ENCODE measurements at places on chromosomes 5 and 9.

GRCh38 chr9:112751056-112751795 lies 666 bp downstream of the SNX30 start:
- DNase-seq: peak; percentile 27

DNA sequence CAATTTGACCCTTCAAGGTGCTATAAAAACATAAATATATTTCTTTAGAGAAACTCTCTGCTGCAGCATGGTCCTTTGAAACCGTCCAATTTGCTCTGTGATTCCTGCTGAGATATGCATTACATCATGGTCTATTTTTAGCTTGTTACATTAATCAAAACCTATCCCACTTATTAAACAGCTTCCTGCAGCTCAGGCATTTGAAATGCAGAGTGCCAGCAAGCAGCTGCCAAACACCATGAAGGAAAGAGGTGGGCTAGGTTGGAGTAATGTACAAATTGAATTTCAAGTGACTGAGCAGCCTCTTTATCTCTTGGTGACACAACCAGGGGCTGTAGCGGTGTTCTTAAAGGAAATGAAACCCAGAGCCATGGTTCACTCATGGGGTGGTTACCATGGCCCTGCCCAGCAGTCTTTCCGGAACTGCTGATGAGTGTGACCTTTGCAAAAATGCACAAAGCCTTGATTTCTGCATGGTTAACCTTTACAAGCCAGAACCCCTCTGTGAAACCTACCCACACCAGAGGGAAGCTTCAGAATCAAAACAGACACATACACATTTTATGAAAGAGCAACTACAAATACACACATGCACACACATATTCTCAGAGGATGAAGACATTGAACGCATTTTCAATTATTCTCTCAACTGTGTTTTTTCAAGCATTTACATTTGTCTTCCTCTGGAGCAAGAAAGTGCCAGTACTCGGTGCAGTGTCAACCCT lies 155.8 kb upstream of the ZNF608 start:
- no peak for DNase-seq

GRCh38 chr5:174751154-174752000 lies 27.0 kb downstream of the MSX2 start:
- DNase-seq: no peak

DNA sequence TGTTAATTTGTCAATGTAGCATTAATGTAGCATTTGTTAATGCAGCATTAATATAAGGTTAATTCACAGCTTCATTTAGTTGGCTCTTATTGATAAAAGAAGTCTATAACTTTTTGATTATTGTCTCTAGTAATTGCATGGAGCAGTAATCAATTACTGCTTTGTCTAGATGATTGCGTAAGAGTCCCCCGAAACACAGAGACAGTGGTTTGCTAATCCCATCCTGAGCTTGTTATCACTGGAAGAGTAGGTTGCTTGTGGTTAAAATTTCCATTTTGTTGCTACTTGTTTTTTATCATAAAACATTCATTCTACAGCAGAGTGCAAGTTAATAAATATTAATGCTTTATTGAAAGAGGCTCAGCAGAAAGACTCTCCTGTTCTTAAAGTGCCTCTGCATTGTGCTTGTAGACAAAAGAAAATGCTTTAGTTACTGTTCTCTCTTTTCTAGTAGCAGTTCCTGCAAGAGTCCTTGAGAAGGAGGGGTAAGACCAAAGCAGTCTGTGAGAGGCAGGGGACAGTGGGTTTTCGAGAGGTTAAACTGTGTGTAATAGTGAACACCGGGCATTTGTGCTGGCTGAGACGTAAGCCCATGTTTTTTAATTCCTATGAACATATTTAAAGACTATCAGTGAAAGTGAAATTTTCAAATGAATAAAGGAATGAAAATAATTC lies 291.7 kb downstream of the TRPM3 start:
- no peak for DNase-seq

DNA sequence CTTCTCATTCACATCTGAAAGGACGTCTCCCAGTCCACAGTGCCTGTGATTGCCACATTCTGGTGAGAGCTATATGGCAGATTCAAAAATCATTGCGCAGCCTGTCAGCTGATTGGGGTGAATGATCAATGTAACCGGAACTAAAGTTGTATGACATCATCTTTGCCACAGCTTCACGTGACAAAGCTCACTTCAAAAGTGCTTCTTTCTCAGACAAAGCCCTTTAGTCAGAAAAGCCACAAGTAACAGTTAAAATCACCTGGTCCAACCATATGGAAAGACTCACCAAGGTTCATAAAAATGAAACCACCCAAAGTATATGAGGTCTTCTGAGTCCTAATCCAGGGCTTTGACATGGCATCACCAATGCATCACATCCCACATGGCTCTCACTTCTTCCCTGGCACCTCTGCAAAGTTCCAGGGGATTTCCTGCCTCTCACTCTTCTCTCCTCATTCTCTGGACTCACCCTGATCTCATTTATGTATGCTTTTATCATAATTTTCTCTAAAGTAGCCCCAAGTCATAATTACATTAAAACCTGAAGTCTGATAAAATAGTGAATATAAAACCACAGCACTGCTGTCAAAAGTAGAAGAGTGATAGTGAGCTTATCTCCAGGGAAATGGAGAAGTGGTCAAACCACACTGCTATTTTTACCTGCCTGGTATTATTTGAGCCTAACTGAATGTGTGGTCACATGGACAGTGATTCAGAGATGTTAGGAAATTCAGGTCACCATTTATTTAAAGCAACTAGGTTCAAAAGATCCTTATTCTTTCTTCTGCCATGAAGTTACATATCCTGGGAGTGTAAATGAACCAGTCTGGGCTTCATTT lies 193.1 kb upstream of the PTGER4 start:
- DNase-seq: peak; percentile 41

DNA sequence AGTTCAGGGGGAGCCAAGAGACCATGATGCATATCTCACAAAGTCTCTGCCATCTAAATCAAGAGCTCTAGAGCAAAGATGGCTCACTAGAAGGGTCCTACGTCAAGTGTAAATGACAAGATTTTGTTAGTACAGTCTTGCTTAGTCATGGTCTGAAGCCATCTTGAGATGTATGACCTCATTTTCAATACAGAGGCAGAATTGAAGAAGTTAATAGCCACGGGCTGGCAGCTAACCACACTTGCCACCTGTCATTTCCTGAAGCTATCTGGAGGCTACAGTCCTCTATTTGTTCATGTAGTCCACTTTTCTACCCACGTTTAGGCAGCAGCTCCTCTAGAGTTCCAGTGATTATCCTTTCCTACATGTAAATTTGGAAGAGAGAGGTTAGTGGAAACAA lies 231.7 kb upstream of the CDH12 start:
- DNase-seq: no peak

- no peak for DNase-seq
Measured at GRCh38 chr5:113600255-113600905, 86.9 kb downstream of the YTHDC2 start.

- DNase-seq: no peak
Measured at GRCh38 chr5:137036640-137037039, 462.5 kb downstream of the SPOCK1 start.

GRCh38 chr9:37729499-37729898 lies 24.1 kb upstream of the TRMT10B start:
- DNase-seq: no peak

GRCh38 chr5:120405286-120405864 lies 58.7 kb upstream of the PRR16 start:
- no peak for DNase-seq

DNA sequence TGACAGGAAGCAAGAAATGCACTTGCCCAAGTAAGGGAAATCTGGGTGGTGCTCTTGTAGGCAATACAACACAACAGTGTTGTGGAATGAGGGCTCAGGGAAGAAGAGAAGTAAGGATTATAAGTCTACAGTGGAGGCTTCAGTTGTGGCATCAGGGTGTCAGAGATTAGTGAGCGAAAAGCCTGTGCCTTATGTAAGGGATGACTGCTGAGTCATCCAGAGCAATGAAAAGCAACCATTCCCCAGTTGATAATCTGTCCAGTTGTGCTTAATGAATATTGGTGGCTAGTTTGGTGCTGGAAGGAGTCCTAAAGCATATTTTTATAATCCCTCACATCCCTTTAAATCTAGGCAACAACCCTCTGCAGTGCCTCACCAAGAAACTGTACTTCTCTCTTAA lies 42.0 kb downstream of the FBXO38 start:
- no peak for DNase-seq

DNA sequence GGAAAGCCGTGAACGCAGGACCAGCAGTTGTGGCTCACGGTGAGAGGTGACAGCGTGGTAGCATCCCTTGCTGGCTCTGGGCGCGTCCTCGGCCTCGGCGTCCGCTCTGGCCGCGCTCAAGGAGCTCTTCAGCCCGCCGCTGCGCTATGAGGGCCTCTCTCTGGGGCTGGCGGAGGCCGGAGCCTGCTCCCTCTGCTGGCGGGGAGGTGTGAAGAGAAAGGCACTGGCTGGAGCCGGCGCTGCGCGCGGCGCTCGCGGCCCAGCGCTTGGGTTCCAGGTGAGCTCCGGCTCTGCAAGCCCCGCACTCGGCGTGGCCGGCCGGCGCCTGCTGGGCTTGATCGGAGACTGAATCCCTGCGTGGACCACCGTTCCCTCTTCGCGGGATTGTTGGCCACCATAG lies 705.6 kb downstream of the SEMA5A start:
- DNase-seq: no peak

GRCh38 chr5:74673011-74673790 lies 11.8 kb upstream of the HEXB start:
- DNase-seq: no peak

GRCh38 chr9:121750259-121750714 lies 98.9 kb downstream of the DAB2IP start:
- DNase-seq: no peak

DNA sequence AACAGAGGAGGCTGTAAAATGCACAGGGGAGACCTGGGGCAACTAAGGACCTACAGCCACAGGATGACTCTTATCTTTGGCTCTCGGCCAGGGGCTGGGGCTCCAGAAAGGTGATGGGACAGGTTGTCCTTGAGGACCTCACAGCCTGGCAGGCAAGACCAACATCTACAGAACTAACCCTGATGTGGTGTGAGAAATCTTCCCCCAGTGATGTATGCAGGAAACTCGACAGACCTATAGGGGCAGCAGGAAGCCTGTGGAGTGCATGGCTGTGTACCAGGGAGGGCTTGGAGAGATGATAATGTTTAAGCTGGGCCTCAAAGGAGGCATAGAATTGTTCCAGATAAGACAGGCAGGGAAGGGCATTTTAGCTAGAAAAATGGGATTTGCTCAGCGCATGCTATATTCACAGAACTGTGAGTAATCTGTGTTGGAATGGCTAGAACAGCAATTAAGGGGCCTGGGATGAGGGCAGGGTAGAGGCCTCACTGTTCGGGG lies 68.5 kb upstream of the SLC25A51 start:
- no peak for DNase-seq

GRCh38 chr5:37054391-37054790 lies 177.8 kb downstream of the NIPBL start:
- DNase-seq: no peak

DNA sequence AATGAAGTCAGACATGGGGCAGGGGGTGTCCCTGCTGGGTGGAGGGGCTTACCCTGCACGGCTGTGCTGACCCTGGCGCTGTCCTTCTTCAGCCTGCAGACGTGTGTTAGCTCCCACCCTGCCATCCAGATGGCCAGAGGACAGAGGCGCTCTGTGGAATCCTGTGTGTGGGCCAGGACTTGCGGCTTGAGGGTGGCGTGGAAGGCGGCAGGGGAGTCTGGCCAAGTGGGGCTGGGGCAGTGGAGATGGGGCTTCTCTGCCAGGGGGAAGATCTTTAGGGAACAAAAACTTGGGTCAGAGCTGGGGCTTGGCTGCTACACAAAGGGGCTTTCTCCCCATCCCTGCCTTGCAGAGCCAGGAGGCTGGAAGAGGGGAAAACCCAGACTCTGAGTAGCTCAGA lies 46.5 kb upstream of the SYNPO start:
- DNase-seq: no peak

DNA sequence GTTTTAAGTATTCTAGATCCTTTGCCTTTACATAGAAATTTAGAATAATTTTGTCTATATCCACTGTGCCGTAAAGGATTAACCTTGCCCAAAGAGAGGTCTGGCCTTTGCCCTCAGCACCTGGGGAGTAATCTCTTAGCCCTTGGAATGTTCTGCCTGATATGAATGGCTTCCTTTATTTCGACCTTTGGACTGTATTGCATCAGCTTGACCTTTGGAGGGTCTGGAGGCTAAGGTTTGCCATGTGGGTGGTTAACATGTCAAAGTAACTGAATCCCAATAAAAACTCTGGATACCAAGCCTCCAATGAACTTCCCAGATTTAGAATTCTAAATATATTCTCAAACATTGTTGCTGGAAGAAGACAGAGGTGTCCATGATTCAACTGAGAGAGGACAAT lies 54.7 kb downstream of the NR2F1 start:
- no peak for DNase-seq

GRCh38 chr5:133065471-133065870 lies 13.7 kb downstream of the HSPA4 start:
- no peak for DNase-seq

DNA sequence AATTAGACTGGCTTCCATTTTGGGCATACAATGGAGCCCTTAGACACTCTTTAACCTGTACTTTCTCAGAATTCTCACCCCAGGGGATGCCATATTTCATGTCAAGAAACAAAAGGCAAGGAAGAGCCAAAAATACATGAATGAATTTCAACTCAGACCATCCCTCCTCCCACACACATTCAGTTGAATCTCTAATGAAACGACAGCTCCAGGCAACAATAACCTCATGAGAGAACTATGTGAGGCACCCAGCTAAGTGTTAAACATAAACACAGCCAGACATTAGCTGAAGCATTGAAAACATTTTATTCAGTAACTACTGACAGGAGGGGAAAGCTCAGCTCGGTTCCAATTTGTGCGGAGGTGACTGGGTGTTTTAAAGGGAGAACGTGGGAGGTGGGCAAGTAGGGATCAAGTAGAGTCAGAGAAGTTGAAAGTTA lies 1359.1 kb upstream of the CDH9 start:
- no peak for DNase-seq

DNA sequence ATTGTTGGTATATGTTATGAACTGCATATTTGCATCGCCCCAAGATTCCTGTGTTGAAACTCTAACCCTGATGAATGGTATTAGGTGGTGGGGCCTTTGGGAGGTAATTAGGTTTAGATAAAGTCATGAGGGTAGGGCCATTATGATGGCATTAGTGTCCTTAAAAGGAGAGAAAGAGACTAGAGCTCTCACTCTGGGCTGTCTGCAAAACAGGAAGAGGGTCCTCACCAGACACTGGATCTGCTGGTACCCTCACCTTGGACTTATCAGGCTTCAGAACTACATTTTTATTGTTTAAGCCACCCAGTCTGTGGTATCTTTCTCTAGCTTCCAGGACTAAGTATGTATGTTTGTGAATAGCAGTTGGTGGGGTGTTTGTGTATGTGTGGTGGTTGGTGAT lies 68.9 kb downstream of the MACIR start:
- no peak for DNase-seq

DNA sequence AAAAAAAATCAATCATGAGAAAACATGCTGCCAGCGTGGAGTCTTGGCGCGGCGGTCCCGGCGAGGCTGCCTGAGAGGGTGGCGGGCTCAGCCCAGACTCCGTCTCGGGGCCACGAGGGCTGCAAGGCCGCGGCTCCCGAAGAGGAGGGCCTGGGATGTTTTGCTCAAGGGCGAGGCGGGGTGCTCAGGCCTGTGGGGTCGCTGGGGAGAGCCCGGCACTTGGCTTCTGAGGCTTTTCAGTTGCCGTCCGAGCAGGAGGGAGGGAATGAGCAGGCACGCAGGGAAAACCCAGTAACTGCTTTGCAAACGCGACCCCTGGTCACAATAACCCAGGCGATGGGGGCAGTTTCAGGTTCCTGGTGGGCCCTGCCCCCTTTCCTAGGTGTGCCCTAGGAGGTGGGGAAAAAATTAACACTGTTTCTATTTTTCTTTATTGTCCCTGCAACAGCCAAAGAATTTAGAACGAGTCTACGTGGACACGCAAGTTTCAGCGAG lies 3.2 kb upstream of the IRX2 start:
- no peak for DNase-seq

- no peak for DNase-seq
Measured at GRCh38 chr5:150487199-150488061, 20.5 kb upstream of the NDST1 start.
